NCI-H1417 treated with DMSO at 0.1 percent for 48 hours (cell line): ENCODE measurements at places on chromosomes 11 and 22.

- no peak for DNase-seq
Observed at GRCh38 chr11:776263-776560, 1.1 kb downstream of the GATD1 start.

DNA sequence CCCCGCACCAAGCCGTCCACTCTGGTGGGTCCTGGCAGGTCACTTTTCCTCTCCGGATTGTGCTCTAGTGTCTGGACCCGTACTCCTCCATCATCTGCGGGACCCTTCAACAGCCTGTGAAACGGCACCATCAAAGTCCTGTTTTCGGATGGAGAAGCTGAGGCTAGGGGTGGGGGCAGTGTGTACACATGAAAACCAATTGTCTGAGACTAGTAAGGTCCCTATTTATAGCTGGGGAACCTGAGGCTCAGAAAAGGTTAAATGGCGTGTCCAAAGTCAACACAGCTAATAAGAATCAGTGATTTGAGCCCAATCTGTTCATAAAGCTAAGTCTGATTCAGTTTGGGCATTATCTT lies 668 bp upstream of the LRRC32 start:
- no peak for DNase-seq

DNA sequence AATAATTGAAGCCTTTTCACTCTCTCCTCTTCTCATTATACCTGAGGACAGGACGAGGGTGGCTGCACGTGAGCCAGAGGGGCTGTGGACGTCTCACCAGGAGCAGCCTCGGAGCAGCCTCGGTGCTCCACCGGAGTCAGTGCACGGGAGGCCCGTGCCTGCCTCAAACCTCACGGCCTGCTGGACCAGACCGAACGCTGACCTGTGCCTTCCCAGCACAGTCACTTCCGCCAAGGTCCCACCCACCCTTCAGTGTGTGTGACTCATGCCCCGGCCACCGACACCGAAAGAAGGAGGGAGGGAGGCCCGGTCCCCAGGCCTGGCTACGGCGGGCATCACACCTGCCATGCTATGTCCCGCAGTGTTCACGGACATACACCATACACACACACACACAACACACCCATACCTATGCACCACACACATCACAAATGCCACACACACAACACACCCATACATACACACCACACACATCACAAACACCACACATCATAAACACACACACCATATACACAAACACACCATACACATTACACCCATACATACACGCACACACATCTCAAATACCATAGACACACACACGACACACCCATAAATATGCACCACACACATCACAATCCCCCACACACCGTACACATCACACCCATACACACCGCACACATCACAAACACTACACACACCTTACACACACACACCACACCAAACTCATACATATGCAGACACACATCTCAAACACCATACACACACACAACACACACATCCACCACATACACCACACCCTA lies 1506.5 kb downstream of the TBC1D22A start:
- DNase-seq, result no peak

GRCh38 chr11:134447696-134448095 lies 35.7 kb upstream of the B3GAT1 start:
- DNase-seq, result no peak

DNA sequence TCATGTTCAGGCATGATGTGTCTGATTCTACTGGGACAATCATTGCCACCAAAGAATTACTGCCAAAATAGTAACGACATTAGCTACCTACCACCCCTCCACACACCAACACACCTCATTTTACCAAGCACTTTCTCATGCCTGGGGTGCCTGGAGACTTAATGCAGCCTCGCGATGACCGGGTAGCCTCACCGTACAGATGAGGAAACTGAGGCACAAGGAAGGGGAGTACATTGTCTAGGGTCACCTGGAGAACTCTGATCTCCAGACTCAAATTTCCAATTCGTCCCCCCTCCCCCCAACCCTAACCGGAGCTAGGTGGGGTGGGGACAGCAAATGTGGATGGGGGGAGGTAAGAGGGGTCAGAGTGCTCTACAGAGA lies 2.7 kb upstream of the RTN4RL2 start:
- no peak for DNase-seq

GRCh38 chr22:27331526-27332281 lies 469.9 kb downstream of the MN1 start:
- no peak for DNase-seq

DNA sequence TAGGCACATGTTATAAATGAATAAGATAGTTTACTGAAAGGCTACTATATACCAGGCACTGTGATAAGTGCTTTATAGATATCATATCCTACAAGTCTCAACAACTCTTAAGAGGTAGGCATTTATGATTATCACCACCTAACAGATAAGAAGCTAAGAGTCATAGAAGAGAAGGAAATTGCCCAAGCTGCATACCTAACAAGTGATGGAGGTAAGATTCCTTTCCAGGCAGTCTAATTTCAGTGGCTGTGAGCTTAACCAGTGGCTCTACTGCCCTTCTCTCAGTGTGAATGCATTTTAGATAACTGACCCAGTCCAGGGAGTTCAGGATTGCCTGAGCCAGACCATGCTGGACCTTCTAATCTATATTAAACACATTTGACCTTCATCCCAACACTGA lies 39.2 kb downstream of the HEPHL1 start:
- no peak for DNase-seq

- no peak for DNase-seq
Observed at GRCh38 chr11:10518123-10518522, 22.9 kb downstream of the RNF141 start.

GRCh38 chr11:14977101-14977880 lies 5.1 kb upstream of the CALCA start:
- DNase-seq, result no peak

GRCh38 chr11:126597041-126597440 lies 241.6 kb downstream of the ST3GAL4 start:
- DNase-seq, result no peak

DNA sequence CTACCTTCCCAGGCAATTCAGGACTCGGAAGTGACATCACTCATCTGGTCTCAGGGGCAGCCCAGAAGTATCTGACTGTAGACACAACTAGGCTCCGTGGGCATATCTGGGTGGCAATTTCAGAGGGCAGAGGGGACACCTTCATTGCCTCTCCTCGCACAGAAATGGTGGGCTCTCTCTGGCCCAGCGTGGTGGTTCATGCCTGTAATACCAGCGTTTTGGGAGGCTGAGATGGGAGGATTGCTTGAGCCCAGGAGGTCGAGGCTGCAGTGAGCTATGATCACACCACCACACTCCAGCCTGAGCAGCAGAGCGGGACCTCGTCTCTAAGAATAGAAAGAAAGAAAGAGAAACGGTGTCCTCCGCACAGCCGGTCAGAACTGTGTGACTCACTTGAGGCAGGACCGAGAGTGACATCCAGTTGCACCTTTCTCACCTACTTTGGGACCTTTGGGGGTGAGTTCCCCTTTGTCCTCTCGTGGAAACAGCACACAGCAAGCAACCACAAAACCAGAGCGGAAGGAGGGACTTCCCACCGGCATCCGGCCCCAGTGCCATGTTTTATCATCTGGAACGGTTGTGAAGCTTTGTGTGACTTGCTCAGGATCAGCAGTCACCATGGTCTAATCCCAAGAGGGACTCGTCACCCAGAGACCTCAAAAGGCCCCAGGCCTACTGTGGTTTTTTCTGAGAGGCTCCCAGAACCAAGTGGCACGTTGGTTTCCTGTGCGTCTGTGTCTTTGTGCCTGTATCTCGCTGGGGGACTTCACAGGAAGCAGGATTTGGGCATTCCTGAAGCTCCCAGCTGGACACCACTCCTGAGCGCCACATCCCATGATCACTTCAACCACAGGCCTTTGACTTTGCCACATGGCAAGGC lies 38.4 kb upstream of the EMID1 start:
- DNase-seq, result no peak

GRCh38 chr11:61144511-61145179 lies 16.6 kb downstream of the VPS37C start:
- DNase-seq, result no peak

- no peak for DNase-seq
Observed at GRCh38 chr11:116249561-116249960, 523.2 kb downstream of the BUD13 start.

GRCh38 chr22:46721501-46722085 lies 16.5 kb downstream of the CERK start:
- DNase-seq, result no peak

DNA sequence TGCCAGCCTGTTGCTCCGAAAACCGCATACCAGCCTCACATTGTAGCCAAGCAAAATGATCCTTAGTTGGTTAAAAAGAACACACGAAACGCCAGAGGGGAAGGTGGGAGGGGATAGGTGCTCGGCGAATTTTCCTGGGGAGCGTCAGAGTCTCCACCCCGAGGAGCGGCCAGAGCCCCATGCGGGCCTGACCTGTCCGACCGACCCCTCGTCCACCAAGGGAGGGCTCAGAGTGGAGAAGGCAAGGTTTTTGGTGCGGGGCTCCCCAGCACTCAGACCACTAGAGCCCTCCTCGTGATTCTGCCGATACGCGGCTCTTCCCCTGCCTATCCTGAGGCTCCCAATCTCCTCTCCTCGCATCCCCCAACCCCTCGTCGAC lies 39.6 kb downstream of the DIXDC1 start:
- no peak for DNase-seq

GRCh38 chr11:126740846-126741245 lies 259.7 kb downstream of the KIRREL3 start:
- no peak for DNase-seq

- DNase-seq, result no peak
Observed at GRCh38 chr11:45205978-45206377, 59.5 kb downstream of the PRDM11 start.

GRCh38 chr11:61841636-61842527 lies 13.8 kb downstream of the FADS2 start:
- DNase-seq, result no peak

GRCh38 chr11:2685566-2686359 lies 14.0 kb downstream of the KCNQ1OT1 start:
- DNase-seq, result no peak

- DNase-seq, result no peak
Observed at GRCh38 chr11:62810748-62811147, 5.5 kb upstream of the NXF1 start.

- DNase-seq, result no peak
Observed at GRCh38 chr11:109864151-109864661, 229.0 kb upstream of the ZC3H12C start.

GRCh38 chr11:71310184-71310583 lies 57.8 kb upstream of the SHANK2 start:
- DNase-seq, result no peak

DNA sequence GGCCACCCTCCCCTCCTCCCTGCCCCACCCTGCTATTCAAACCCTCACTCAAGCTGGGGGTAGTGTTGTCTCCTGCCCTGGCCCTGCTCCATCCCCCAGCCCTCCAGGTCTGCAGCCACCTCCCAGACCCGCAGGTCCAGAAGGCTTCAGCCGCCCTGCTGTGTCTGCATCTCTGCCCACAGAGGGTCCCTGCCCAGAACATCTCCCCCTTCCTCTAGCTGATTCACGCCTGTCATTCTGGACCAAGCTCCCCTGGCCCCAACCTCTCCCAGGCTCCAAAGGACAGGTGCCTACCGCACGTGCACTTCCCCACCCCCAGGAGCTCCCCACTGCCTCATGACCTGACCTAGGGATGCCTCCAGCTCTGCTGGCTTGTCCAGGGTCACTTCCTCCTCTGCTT lies 16.0 kb upstream of the SHISAL1 start:
- DNase-seq, result no peak

DNA sequence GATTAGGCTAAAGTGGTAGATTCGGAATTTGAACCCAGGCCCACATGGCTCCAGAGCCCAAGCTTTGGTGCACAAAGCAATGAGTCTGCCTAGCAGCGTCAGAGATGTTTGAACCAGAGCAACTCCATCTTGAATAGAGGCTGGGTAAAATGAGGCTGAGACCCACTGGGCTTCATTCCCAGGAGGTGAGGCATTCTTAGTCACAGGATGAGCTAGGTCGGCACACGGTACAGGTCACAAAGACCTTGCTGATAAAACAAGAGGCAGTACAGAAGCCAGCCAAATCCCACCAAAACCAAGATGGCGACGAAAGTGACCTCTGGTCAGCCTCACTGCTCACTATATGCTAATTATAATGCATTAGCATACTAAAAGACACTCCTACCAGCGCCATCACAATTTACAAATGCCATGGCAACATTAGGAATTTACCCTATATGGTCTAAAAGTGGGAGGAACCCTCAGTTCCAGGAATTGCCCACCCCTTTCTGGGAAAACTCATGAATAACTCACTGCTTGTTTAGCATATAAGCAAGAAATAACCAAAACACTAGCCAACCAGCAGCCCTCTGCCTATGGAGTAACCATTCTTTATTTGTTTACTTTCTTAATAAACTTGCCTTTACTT lies 40.3 kb upstream of the DAGLA start:
- no peak for DNase-seq

GRCh38 chr11:14409891-14410290 lies 50.9 kb upstream of the RRAS2 start:
- no peak for DNase-seq

DNA sequence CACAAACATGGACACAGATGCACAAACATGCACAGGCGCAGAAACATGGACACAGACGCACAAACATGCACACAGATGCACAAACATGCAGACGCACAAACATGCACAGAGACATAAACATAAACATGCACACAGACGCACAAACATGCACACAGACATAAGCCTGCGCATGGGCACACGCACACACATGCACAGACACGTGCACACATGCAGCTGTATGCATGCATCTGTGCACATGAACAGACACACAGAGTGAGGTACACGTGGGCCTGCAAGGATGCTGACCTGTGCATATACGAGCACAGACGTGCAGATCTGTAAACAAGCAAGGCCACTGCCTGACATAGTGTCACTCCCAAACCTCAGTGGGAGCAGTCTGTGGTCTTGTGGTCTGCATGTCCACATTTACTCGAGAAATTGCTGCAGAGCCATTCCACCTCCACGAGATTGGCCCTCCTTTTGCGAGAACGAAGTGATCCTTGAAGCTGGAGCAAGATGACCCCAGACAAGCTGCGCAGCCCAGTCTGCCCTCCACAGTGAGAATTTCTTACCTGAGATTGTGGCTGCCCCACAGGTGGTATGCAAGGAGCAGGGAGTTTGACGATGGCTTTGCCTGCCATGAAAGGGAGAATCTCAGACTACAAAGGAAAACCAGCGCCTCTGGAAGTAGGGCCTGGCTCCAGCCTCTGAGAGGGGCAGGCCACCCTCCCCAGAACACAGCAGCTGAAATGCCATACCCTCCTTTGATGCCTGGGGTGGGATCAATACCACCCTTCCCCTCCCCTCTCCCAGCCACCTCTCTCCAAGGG lies 299.9 kb downstream of the BRD1 start:
- no peak for DNase-seq

- DNase-seq, result peak; percentile 31
Observed at GRCh38 chr11:44094260-44094868, 1.1 kb upstream of the EXT2 start.

GRCh38 chr11:43694477-43694876 lies 13.9 kb downstream of the HSD17B12 start:
- DNase-seq, result no peak

GRCh38 chr11:79332017-79332416 lies 108.8 kb downstream of the TENM4 start:
- no peak for DNase-seq
